ENCODE measurements at places on chromosomes 1 and 21.

GRCh38 chr1:223228931-223229528, 86.0 kb upstream of the TLR5 start:
- peak; percentile 16 for DNase-seq

DNA sequence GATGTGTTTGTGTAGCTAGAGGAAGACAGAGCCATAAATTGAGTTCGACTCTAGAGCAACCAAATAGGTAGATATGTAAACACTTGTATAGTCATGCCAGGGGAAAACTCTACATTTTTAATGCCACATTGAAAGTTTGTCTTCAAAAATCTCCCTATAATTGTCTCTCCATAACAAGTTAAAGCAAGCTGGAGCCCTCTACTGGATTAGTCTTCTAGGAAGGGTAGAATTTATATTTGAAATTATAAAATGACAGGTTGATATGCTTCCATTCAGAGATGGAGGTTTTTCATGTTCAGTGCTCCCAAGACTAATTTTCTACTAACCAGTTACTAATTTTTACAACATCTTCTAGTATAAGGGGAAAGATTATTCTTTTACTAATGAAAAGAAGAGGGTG, 13.1 kb upstream of the COL24A1 start:
- DNase-seq = no peak

- DNase-seq = peak; percentile 87
Measured at GRCh38 chr1:155085504-155086127, 7.0 kb downstream of the EFNA3 start.

DNA sequence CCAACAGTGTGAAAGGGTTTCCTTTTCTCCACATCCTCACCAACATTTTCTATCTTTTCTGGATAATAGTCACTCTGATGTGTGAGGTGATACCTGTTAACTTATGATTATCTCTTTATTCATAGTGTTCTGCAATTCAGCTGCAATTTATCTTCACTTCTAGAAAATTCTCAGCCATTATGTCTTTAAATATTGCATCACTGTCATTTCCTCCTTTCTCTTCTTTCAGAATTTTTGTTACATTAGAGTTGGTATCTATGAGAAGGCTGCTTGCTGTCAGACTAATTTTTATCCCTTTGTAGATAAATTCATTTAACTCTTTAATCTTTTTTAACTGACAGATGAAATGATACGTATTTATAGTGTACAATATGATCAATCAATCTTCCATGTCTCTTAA, 30.5 kb upstream of the ATF3 start:
- DNase-seq = no peak

DNA sequence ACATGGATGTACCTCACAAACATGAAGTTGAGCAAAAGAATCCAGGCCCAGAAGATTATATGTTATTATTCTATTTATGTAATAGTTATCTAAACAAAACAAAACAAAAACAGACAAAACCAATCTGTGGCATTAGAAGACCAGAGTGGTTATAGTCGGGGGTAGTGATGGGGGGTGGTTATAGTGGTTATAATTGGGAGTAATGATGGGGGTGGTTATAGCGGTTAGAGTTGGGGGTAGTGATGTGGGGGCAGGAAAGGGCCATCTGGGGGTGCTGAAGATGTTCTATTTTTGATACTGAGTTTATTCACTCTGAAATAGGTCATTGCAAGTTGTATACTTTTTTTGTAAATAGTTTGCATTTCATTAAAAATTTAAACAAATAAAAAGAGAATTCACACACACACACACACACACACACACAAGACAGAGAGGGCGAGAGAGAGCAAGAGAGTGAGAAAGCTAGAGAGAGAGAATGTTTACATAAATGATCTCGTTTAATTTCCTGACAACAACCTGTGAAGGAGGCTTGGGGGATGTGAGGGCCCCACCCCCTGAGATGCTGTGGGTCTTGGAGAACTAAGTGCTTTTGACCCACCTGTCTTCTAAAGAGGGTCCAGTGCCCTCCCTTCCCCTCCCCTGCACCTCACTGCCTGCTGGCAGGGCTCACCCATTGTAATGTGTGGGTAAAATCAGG, 37.4 kb downstream of the RHOU start:
- no peak for DNase-seq

- DNase-seq = no peak
Measured at GRCh38 chr1:201017828-201018163, 5.7 kb downstream of the KIF21B start.

DNA sequence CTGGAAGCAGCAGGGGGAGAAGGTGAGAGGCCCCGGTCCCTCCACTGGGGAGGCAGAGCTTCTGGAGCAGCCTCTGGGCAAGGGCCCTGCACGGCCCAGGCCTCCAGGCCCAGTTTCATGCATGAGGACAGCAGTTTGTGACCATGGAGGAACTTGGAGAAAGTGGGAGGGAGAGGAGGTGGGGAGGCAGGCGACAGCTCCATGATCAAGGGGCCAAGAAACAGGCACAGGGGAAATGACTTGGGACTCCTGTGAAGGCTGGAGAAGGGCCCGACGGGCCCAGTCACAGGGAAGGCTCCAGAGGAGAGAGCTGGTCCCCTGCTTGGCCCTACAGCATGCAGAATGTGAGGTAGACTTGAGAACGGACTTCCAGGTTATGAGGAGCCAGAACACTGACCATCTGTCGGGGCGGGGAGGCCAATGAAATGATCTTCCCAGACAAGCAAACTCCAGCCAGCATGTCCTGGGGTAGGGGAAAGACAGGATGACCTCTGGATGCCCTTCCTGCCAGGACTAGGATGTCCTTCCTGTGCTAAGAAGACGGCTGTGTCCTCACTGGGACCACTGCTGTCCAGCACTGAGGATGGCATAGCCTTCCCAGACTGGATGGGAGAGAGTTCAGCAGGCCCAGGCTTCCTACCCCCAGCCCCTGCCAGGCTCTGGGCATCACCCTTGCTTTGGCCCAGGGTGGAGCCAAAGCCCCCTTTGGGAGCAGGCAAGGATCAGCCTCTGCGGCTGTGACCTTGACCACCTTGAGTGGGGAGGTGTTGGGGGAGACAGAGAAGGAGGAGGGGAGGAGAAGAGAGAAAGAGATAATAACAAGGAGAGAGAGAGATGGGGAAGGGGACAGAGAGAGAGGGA, 548.2 kb downstream of the PTPRU start:
- DNase-seq = no peak

DNA sequence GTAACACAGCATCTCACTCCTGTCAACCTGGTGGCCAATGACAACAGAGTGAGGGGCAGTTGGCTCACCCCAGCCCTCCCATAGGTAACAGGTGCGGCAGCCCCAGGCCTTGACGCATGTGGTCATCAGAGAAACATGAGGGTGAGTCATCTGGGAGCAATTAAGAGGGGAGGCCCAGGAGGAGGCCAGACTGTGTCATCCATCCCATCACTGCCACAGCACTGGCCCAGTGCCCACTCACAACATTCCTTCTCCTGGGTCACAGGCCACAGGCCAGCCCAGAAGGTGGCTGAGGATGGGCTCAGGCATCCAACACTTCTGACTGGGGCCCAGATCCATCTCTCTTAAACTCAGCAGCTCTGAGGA, 17.1 kb downstream of the TEX35 start:
- DNase-seq = no peak

- no peak for DNase-seq
Measured at GRCh38 chr1:9676815-9677393, 25.4 kb downstream of the PIK3CD start.

DNA sequence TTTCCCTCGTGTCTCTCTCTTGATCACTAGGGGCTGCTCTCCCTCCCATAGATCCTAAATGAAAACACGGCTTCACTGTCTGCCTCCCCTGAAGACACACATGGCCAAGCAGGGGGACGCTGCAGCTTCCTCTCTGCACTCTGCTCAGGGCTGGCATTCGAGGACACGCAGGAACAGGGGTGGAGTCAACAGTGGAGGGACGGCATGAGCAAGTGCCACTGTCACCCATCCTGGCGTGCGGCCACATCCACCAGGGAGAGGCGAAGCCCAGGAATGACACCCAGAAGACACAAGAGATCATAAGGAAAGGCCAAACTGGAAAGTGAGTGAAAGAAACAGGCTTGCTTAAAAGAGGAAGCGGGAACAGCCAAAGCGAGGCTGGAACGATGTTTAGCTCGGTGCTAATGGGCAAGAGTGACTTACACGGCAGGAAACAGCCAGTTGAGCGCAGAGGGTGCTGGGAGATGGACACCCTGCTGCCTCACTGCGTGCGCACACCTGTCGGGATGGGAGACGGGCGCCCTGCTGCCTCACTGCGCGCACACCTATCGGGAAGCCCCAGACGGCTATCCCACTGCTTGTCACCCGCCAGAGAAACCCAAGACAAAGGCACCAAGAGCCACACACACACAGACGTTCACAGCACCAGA, 13.6 kb upstream of the C1QTNF12 start:
- DNase-seq = no peak

- DNase-seq = peak; percentile 68
Measured at GRCh38 chr1:156860113-156860627, 495 bp upstream of the NTRK1 start.

DNA sequence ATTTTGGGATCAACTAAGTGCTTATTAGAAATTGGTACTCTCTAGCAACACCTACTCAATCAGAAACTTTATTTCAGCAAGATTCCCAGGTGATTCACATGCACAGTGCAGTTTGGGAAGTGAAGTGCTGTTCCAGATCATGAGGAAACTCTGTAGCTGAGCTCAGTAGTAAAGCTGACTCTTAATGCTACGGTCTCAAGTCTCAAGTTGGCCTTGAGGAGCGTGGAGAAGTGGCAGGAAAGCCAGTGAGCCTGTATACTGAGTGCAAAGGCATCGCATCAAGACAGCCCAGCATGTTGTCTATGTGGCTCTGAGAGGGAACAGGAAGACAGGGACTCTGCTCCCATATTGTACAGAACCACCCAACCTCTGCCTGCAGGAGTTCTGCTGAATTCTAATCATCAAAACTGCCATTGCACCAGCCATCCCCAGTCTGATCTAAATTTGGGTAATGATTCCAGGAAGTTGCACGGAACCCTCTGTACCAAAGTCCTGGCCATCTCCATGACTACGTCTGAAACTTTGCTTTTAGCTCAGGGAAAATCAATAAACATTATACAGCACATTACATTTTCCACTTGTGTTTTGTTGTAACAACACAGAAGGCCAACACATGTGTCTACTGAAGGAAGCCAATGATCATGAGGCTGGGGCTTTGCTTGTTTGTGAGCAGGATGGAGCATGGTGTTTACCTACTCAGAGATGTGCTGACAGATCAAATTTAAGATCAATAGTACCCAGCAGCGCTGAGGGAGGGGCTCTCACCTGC, 105.1 kb upstream of the TLR5 start:
- DNase-seq = no peak

- no peak for DNase-seq
Measured at GRCh38 chr1:164601399-164602100, 42.6 kb downstream of the PBX1 start.

DNA sequence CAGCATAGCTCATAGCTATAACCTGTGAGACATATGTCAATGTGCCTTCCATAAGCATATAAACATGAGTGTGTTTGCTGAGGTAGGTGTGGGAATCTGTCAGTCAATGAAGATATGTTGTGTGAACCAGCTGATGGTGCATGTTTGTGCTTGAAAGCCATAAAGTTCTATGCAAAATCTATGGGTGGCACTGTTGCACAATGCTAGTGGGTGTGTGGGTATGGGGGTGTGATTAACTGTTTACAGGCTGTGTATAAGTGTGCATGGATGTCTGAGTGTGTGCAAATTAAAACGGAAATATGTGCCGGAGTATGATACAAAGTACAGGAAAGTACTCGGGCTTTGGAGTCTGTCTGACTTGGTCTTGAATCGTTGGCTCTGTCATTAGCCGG, 1.0 kb upstream of the ATP2B4 start:
- peak; percentile 76 for DNase-seq

GRCh38 chr21:46650476-46651098, 15.1 kb downstream of the PRMT2 start:
- no peak for DNase-seq

- no peak for DNase-seq
Measured at GRCh38 chr1:91582431-91582921, 81.8 kb downstream of the CDC7 start.

- DNase-seq = no peak
Measured at GRCh38 chr1:29673669-29674626, 437.6 kb downstream of the PTPRU start.

DNA sequence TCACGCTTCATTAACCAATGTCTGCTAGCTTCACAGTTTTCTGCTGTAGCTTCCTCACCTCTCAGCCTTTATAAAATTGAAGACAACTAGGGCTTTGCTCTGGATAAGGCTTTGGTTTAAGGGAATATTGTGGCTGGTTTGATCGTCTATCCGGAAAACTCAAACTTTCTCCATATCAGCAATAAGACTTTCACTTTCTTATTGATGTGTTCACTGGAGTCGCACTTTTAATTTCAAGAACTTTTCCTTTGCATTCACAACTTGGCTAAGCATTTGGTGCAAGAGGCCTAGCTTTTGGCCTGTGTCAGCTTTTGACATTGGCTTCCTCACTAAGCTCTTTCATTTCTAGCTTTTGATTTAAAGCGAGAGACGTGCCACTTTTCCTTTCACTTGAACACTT, 12.9 kb downstream of the COA6 start:
- no peak for DNase-seq

GRCh38 chr1:98287626-98288025, 366.8 kb upstream of the DPYD start:
- DNase-seq = no peak

GRCh38 chr1:244545511-244545910, 84.4 kb downstream of the CATSPERE start:
- no peak for DNase-seq

- DNase-seq = no peak
Measured at GRCh38 chr1:7470904-7471638, 300.0 kb upstream of the VAMP3 start.

GRCh38 chr1:10629816-10630571, 155.2 kb downstream of the PEX14 start:
- DNase-seq = no peak

GRCh38 chr1:235998812-235999211, 66.1 kb downstream of the NID1 start:
- peak; percentile 65 for DNase-seq

DNA sequence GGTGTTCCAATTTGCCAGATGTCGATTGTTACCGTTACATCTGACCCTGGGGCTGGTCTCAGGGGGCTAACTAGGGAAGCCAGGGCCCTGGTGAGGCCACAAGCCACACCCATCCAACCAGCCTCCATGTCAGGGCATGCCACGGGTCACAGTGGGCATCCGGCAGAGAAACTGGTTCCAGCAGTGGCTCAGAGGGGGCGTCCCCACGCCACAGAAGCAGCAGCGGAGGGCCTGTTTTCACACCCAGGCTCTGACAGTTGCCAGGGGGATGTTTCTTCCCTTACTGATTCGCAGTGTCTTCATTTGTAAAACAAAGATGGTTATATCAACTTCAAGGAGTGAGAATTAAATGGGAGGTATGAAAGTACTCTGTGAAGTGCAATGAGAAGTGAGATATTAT, 75.0 kb upstream of the COX20 start:
- DNase-seq = no peak

GRCh38 chr1:66041654-66042053, 249.0 kb downstream of the PDE4B start:
- no peak for DNase-seq

GRCh38 chr1:201903135-201903534, 14.4 kb downstream of the SHISA4 start:
- no peak for DNase-seq

- DNase-seq = no peak
Measured at GRCh38 chr21:27363719-27364477, 397.0 kb upstream of the ADAMTS5 start.

GRCh38 chr1:5711079-5711478, 281.1 kb downstream of the NPHP4 start:
- no peak for DNase-seq

Data from CD4-positive, alpha-beta T cell treated with Interleukin-6 for 4 hours (primary cell).